ENCODE measurements at places on chromosomes 6 and 20.

- DNase-seq = no peak
These were observed 12.0 kb upstream of the MAPRE1 start for GRCh38 chr20:32807706-32808105.

GRCh38 chr6:123635567-123635966 lies 1.2 kb downstream of the TRDN start:
- no peak for DNase-seq

GRCh38 chr6:29294499-29294914 lies 7.0 kb upstream of the OR14J1 start:
- DNase-seq = no peak

GRCh38 chr6:99882128-99882702 lies 111.8 kb downstream of the MCHR2 start:
- DNase-seq = peak; percentile 15

DNA sequence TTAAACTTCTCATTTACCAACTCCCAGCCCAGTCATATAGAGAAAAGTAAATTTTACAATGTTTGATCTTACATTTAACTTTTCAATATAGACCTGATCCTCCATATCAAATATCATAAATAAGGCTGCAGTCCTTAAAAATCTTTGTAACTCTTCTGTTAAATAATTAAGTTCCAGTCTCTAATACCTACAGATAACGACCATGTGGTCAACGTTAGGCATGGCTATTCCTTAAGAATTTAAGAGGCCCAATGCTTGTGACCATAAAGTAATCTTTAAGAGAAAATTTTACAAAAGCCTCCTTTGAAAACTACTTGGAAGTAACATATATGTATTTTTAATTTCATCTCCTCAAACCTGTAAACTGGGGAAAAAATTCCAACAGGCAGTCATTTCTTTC lies 1.6 kb downstream of the FBXO5 start:
- no peak for DNase-seq

DNA sequence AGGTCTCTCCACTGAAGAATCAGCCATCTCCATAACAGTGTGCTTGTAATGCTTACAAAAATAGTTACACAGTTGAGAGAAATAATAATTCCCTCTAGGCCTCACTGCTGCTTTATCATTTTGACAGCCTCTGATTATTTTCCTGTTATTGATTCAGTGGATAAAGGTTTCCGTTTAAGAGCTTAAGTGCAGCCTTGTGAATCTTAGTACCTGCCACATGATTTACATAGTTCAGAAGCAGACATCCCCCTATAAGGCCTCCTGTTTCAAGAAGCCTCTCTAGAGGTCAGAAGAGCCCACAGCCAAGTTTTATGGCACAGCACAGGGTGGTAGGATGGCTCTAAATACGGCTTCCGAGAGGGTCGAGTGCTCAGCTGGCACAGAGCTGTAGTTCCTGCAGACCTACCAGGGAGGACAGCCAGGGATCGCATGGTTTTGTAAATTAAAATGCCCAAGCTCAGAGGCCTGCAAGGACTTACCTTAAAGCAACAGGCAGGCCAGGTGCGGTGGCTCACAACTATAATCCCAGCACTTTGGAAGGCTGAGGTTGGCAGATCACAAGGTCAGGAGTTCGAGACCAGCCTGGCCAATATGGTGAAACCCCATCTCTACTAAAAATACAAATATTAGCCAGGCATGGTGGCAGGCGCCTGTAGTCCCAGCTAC lies 17.6 kb upstream of the PYGB start:
- DNase-seq = peak; percentile 14

- no peak for DNase-seq
These were observed 87.9 kb upstream of the CDYL start for GRCh38 chr6:4687989-4688947.

DNA sequence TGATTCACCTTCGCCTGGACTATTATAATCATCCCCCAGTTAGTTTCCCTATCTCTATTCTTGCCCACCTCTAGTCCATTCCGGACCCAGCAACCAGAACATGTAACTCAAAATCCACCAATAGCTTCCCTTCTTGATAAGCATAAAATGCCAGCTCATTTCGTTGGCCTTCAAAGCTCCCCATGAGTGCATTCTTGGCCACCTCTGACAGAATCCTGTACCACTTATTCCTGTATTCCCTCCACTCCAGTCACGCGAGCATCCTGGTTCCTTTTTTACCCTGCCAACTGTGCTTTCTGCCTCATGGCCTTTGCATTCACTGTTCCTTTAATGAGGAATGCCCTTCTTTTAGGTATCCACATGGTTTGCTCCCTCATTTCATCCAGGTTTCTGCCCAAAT lies 36.7 kb downstream of the CYP24A1 start:
- DNase-seq = no peak

DNA sequence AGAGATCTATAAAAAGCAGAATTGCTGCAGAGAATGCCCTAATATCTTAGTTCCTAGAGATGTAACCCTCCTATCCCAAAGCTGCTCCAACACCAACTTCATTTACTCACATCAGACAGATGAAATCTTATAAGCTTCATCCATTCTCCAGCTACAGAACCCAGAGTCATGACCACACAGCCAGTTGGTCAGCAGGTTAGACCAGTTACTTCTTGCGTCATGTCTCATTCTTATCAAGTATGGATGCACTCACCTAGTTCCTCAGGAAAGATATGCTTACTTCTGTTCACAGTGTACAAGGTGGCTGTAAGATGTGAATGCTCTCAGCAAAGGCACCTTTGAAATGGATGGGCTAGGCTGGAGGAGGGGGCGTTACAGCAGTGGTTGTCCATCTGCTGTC lies 47.9 kb upstream of the ISM1 start:
- no peak for DNase-seq

- DNase-seq = no peak
These were observed 43.4 kb downstream of the NHSL1 start for GRCh38 chr6:138455746-138456400.

DNA sequence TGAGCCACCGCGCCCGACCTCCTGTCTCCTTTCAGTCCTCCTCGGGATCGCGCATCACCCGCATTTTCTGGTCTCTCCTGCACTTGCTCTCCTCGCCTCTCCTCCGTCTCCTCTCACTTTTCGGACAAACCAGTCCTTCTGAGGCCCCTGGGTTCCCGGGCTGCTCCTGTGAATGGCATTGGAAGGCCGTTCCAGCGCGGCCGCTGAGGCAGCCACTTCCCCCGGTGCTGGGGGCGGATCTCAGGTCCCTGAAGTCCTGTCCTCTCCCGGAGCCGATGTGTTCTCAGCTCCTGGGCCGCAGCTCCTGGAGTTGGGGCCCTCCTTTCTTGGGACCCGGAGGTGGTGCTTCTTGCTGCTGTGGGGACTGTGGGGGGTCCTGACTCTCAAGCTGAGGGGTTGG lies 803 bp downstream of the MICB start:
- DNase-seq = no peak

DNA sequence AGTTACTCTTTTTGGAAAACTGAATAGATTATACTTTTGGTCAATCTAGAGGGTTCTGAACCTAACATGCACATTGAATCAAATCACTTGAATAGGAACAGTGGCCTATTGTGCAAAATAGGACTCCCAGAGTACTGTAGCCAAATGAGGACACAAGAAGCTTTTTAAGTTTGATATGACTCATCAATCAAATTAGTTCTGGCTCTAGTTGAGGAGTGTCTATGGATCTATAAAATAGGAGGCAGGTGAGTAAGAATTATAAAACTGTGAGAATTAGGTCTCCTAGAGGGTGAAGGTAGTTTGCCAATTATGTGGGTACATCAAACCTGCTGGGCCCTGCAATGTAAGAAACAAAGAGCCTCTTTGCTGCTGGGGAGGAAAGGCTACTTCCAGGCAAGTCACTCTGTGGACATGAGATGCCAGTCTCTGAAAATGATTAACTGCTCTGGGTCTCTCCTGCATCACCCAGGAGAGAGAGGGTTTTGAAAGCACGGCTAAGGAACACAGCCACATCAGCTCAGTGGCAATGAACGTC lies 112.3 kb downstream of the RCAN2 start:
- no peak for DNase-seq

DNA sequence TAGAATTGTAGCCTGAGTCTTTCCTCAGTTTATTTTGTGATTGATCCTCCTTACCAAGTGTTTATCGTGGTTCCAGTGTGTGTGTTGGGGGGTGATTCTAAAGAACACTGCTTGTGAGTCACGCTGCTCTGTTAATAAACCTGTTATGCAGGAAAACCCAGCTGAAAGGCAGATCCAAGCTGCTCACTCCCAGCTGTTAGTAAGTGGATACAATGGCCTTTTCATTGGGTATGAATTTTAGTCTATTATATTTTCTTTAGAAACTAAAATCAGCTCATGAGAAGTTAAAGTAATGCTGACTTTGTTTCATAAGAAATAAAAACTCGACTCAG lies 12.2 kb upstream of the DSTN start:
- DNase-seq = peak; percentile 78

DNA sequence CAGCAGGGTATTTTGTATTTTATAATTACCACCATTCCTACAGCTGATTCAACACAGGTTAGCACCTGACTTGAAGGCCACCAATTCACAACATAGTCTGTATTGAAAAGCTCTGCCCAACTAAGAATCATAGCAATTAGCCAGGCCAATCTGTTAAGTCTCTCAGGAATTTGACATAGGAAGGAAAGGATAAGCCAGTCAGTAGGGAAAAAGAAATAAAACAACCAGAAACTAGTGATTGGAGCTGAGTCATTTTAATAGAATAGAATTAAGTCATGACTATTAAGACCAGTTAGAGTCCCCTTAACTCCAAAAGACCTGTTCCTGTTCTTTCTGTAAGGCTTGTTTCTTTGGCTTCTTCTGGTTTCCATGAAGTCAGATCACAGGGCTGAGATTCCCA lies 8.1 kb downstream of the RANBP9 start:
- no peak for DNase-seq

DNA sequence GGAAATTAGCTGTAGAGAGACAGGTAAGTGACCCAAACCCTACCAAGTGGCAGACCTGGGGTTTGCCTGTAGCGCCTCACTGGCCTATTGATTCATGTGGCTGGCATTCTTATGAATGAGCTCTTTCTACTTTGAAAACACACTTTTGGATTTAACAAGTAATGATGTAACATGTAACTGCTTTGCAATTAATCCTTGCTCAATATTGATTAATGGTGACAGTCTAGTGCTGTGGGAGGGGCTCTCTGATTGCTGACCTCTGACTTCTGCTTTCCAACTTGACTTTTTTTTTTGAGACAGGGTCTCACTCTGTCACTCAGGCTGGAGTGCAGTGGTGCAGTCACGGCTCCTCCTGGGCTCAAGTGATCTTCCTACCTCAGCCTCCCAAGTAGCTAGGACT lies 82.7 kb downstream of the TIAM2 start:
- no peak for DNase-seq

DNA sequence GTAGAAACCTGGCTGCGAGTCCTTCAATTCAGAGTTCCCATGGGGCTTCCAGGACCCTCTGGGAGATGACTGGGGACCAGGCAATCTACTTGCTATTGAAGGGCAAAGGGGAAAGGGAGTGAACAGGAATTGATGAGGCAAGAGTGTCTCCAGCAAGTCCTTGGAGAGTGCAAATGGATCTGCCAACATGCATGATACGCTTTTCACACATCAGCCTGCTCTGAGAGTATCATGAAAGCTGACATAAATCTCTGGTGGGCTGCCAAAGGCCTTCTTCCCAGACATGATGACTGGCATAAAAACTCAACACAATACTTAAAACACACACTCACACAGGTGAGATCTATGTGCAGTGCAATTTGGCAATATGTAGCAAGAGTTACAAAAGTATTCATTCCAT lies 759.1 kb downstream of the PTPRT start:
- no peak for DNase-seq

- DNase-seq = no peak
These were observed 32.9 kb downstream of the NUDT3 start for GRCh38 chr6:34359418-34360158.

DNA sequence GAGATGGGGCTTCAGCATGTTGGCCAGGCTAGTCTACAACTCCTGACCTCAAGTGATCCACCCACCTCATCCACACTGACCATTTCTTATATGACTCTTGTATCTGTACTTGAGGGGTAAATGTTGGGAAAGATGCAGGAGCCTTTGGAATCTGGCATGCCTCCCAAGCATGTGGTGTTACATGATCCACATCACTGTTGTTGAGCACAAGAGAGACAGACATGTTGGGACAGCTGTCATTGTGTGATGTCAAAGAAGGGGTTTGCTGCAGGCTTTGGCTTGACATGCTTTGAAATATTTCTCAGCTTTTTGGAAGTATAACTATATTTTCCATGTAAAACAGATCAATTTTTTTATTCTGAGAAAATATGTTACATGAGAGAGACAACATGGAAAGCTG lies 139.9 kb downstream of the MOXD1 start:
- DNase-seq = no peak

DNA sequence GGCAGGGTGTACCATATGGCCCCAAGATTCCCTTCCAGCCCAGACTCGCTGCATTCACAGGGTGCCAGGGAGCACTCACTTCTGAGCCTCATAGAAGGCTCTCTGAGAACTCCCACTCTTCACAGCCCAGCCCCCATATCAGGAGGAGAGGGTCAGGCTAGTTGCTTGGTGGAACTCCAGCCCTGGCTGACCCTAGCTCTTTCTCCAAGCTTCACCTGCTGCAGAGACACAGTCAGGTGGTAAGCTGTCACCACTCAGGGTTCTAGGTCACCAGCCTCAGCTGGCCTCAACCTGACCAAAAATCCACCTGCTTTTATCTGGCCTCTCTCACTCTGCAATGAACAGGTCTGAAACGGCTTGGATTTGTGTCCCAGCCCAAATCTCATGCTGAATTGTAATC lies 162.7 kb upstream of the MLN start:
- no peak for DNase-seq

GRCh38 chr6:101722991-101723579 lies 329.6 kb downstream of the GRIK2 start:
- no peak for DNase-seq

DNA sequence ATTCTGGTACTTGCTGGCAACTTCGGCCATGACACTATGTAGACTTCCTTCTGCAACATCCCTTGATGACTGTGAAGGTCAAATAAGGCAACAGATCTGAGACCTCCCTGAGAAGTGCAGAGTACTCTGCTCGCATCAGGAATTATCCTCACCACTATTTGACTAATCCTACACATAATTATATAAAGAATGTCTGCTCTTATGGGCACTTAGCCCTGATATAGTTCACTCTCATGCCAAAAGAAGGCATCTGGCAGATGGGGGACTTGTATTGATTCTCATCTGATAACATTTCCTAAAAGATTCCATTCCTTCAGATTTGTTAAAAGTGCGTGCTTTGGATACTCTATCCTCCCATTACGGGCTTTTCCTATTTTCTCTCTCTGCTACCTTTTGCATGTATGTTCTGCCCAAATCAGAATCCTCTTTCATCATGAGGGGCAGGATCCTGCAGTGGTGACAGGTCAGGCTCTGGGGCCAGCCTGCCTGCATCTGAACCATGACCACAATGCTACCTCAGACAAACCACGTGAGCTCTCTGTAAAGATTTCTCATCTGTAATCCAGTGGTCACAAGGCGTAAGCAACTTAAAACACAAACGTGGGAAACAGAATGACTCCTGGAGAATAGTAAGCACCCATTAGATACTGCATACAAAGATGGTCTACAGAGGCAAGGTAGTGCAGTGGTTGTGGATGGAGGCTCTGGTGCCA lies 134.0 kb downstream of the GJA10 start:
- no peak for DNase-seq

GRCh38 chr6:111411978-111412566 lies 70.9 kb downstream of the REV3L start:
- DNase-seq = no peak

GRCh38 chr6:14681699-14682487 lies 564.0 kb upstream of the JARID2 start:
- no peak for DNase-seq

Measured in NCI-H2029 treated with DMSO at 0.1 percent for 48 hours (cell line).